ENCODE measurements at places on chromosomes 7 and 10.

GRCh38 chr7:124777268-124777667 is 11.7 kb upstream of the GPR37 start:
- no peak for DNase-seq

GRCh38 chr7:78510580-78511188 is 712.1 kb downstream of the PHTF2 start:
- DNase-seq: peak; percentile 81

- DNase-seq: no peak
Measured at GRCh38 chr7:143401265-143401664, 7.4 kb downstream of the EPHA1 start.

GRCh38 chr7:137952426-137952805 is 49.5 kb downstream of the CREB3L2 start:
- no peak for DNase-seq

GRCh38 chr10:78473006-78473405 is 439.3 kb downstream of the RPS24 start:
- DNase-seq: no peak

GRCh38 chr7:23277359-23277989 is 21.7 kb upstream of the MALSU1 start:
- peak; percentile 76 for DNase-seq

GRCh38 chr7:140212100-140212881 is 35.5 kb upstream of the KDM7A start:
- DNase-seq: no peak

- DNase-seq: no peak
Measured at GRCh38 chr10:80154978-80155695, 22.6 kb downstream of the PLAC9 start.

- DNase-seq: no peak
Measured at GRCh38 chr10:86857128-86857721, 100.2 kb downstream of the MMRN2 start.
